Stimulated activated CD4-positive, alpha-beta T cell treated with anti-CD3 and anti-CD28 coated beads, Interleukin-1b, Interleukin-23, amount 100 ng/mL, for 1 hour (primary cell): ENCODE measurements at places on chromosomes 7 and 10.

DNA sequence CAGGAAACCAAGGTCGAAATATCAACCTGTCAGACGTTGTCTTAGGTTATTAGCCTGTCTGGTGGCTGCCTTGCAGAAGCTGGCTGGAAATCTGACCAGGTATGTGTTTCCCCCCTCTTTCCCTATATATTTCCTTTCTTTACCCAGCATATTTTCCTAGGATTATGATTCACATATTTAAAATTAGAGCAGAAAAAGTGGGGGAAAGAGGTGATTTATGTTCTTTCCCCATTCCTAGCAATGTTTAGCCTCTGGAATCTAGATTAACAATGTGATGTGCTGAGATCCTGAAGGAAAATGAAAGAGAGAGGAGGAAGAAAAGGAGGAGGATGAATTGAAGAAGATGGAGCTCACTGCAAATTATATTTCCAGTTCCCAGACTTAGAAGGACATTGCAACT, 421.4 kb upstream of the AUTS2 start:
- no peak for DNase-seq

DNA sequence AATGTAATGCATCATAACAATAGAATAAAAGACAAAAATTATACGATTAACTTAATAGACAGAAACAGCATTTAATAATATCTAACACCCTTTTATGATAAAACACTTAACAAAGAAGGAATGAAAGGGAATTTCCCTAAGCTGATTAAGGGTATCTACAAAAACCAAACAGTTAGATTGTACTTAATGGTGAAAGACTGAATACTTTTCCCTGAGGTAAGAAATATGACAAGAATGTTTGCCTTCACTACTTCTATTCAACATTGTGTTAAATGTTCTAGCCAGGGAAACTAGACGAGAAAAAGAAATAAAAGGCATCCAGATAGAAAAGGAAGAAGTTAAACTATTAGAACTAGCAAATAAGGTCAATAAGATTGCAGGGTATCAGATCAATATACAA, 276.9 kb downstream of the BAMBI start:
- no peak for DNase-seq

DNA sequence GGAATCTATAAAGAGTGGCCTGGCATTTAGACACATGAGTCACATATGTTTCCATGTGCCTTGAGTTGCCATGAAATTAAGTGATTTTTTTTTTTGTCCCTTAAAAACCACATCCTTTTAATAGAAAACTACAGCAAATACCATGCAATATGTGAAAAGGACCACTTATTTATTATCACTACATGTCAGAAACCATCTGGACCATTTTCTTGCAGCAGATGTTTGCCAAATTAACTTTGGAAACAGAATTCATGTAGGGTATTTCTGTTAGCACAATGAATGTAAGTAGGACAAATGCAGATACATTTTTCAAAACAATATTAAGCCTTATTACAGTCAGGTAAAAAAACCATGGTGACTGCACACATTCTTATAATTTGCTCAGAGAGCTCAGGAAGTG, 230.6 kb downstream of the REEP3 start:
- DNase-seq: no peak

GRCh38 chr7:24763303-24763901, 6.1 kb upstream of the GSDME start:
- no peak for DNase-seq

- no peak for DNase-seq
Measured at GRCh38 chr7:74202841-74203556, 6.8 kb upstream of the LAT2 start.

- no peak for DNase-seq
Measured at GRCh38 chr10:78456649-78457400, 423.2 kb downstream of the RPS24 start.

- no peak for DNase-seq
Measured at GRCh38 chr7:151844071-151844824, 32.7 kb downstream of the PRKAG2 start.

DNA sequence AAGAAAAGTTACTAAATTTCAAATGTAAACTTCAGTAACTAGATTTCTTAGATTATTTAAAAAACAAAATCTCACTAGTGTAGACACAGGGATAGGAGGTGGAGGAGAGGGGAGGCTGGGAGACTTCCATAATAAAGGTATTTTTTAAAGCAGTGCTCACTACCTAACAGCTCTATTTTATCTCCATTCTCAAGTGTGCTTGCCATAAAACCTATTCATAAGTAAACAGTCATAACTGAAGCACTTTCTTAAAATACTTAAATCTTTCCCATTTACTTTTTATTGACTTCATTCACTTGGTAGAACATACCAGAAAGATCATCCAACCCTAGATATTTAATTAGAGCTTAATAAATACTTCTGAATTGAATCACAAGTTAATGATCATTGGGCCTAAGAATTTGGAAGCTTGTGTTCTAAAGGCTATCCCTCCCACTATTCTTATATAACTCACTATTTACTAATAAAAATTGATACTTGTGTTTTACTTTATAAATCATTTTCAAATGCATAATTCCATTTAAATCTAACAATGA, 107.4 kb downstream of the SNX13 start:
- no peak for DNase-seq

DNA sequence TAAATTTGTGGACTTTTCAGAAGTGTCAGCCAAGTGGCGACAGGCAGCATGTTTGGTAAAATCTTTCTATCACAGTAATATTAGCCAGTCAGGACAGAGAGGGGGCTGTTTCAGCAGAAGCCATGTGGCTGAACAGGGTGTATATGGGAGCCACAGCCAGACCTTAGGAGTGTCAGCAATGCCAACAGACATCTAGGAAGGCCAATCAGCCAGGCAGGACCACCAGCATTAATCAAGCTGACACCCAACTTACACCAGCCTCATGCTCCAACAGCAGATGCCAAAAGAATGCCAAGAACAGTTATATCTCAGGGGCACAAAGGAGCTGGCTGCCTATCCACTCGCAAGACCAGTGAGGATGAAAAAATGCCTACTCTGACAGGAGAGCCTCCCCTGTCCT, 54.8 kb downstream of the RAPGEF5 start:
- no peak for DNase-seq

DNA sequence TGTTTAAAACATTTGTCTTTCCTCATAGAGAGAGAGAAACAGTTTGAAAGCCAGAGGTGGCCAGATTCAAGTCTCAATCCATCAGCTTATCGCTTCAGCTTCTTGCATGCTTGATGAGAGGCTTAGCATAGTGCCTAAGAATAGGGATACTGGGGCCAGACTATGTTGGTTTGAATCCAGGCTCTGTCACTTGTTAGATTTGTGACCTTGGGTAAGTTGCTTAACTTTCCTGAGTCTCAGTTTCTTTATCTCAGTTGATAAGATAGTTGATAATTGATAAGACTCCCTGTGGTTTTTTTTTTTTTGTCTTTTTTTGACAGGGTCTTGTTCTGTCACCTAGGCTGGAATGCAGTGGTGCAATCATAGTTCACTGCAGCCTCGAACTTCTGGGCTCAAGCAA, 12.1 kb upstream of the CDK6 start:
- DNase-seq: no peak

GRCh38 chr7:91660734-91661356, 219.7 kb downstream of the MTERF1 start:
- no peak for DNase-seq

DNA sequence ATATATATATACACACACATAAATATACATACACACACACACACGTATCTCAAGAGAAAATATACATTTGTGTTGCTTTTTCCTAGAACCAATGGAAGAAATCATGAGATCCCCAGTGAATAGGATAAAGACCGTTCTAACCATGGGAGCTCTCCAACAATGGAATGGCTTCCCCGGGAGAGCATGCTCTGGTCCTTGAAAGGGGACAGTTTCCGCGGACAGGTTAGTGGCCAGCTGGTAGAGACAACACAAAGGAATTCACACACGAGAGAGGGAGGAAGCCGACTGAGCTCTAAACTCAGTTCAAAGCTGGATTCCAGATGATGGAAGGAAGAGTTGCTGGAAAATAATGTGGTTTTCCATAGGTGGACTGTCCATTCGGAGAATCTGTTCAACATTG, 72.7 kb downstream of the SLC37A3 start:
- DNase-seq: no peak

GRCh38 chr7:18754766-18755165, 259.2 kb downstream of the HDAC9 start:
- no peak for DNase-seq

- DNase-seq: no peak
Measured at GRCh38 chr7:134699021-134699818, 52.6 kb downstream of the BPGM start.

DNA sequence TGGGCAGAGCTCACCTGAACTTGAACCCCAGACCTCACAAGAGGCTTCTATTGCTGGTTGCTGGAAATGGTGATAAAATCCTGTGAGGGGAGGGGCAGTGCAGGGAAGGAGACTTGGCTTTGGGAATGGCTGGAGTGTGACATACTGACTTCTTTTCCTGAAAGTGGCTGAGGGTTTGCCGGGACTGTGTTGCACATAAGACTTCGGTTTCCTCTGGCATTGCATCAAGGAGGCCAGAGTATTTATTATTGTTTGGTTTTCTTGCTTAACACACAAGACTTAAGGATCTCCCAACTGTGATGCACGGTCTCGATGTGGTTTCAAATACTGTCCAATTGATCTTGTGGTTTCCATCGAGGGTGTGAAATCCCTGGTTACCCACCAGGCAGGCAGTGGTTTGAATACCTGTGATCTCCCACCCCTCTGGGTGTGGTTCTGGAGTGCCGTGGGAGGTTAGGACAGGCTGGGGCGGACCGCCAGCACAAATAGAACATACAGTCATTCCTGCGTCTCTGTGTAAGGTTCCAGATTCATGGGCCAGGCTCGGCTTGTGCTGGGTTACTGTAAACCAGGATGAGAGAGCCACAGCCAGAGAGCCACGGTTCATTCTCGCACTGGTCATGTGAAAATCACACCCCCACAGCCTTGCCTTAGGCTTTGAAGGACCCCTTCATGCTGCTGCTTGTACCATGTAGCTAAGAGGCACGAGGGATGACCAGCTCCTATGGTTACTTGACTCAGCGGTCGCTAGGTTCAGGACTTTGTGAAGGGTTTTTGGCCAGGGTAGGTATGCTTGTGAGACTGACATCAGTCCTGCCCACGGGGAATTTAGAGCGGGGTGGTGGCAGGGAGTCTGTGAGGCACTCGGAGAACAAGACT, 39.2 kb downstream of the WBP1L start:
- DNase-seq: no peak

GRCh38 chr10:32713560-32713959, 244.5 kb downstream of the ITGB1 start:
- no peak for DNase-seq

DNA sequence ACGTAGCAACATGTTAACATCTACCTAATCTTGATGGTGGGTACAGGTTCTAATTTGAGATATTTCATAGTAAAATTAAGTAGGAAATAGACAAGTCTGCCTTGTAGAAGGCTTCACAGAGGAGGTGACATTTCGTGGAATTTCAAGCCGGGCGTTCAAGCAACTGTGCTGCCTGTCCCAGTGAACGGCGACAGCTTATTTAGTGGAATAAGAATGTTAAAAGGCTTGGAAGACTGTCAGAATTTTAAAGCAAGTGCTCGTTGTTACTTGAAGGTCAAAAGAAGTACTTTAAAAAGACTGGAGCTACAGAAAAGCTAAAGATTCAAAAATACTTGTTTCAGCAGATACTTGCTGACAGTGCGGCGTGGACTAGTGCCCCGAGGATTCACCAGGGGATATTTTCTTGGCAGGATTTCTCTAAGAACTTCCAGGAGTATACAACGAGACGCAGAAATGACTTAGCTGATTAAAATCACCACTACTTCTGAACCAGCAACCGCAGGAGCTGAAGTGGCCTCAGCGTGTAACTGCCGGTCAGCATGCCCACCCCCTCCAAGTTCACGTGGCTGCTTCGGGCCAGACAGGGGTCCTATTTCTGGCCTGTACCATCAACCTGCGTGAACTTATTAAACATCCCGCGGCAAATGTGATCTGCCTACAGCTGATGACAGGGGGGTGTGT, 46.5 kb downstream of the CTBP2 start:
- DNase-seq: no peak
